NCI-H446 (cell line): ENCODE measurements at places on chromosomes 16 and 17.

- DNase-seq, result no peak
These were observed 221.4 kb downstream of the CDH8 start for GRCh38 chr16:61814726-61815347.

GRCh38 chr17:34556384-34556783 lies 23.0 kb upstream of the TMEM132E start:
- DNase-seq, result no peak

DNA sequence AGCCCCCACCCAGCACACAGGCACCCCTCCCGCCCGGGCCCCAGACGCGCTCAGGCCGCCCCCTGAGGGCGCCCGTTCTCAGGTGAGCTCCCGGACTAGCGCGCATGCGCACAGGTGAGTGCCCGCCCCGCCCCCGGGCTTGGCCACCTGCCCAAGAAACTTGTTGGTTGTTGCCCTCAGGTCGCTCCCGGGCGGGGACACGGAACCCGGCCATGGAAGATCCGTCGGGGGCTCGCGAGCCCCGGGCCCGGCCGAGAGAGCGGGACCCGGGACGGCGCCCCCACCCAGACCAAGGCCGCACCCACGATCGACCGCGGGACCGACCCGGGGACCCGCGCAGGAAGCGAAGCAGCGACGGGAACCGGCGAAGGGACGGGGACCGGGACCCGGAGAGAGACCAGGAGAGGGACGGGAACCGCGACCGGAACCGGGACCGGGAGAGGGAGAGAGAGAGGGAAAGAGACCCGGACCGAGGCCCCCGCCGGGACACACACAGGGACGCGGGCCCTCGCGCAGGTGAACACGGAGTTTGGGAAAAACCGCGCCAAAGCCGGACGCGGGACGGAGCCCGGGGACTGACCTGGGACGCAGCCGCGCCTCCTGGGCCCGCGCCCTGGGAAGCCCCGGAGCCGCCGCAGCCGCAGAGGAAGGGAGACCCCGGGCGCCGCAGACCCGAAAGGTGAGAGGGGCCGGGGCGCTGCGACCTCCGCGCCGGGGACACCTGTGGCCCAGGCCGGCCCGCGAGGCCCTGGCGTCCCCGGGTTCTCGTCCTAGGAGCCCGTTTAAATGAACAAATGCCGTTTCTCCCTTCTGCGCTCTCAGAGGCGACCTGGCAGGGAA lies at the start of gene MARVELD3:
Gene MARVELD3, plus strand, starts transcription at position 167 of the 840 bp plus-strand sequence. Its CDS starts 46 bp downstream, at position 213.
- no peak for DNase-seq

DNA sequence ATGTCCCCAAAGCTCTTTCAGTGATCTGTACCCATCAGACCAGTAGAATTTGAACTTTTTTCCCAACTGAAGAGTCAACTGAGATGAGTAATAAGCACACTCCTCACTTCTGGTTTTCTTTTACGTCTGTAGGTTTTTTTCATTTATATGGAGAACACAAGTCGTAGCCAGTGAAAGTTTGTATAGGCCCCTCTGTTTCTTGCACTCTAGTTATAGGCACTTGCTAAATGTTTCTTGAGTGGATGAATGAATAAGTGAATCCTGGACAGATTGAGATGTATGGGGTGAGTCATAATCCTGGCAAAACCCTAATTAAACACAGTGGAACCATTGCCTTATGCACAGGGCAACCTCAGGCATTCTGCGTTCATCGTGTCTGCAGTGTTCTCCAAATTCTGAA lies 193.7 kb upstream of the TBX2 start:
- DNase-seq, result peak; percentile 36

- no peak for DNase-seq
These were observed 462.5 kb upstream of the EEF2KMT start for GRCh38 chr16:5560084-5560483.

- DNase-seq, result no peak
These were observed 394.7 kb downstream of the SEC14L1 start for GRCh38 chr17:77535435-77535834.

- no peak for DNase-seq
These were observed 498.6 kb downstream of the GRIN2A start for GRCh38 chr16:9683677-9684076.

DNA sequence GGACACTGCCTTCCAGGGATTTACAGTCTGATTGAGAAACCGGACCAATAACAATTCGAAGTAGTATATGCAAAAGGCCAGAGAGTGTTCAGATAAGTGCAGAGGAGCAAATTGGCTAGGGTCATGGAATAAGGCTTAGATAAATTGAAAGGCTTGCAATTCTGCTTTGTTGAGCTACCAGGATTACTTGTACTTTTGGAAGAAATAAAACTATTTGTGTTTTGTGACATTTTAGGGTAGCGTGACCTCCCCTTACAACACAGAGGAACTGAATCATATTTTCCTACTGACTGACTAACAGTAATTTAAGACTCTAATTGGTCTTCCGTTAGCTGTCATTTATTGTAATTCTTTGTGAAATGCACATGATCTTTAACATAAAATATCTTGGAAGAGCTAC lies 104.7 kb downstream of the PITPNC1 start:
- DNase-seq, result no peak
